NCI-H1048 (cell line): ENCODE measurements at places on chromosomes 13 and 19.

DNA sequence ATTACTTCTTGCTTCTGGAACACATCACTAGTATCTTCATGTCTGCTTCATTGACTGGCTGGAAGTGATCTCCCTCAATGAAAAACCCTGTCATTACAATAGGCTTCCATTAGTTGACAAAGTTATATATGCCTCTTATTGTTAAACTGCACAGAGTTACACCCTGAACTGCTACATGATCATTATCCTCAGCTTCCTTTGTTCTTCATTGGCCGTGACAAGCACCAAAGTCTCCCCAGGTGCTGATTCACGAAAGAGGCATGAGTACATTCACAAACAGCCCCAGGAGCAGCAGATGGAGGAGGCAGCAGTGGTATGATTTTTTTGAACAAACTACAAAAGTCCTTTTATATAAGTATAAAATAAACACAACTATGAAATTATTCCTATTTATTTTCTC lies 51.4 kb downstream of the VWA8 start:
- DNase-seq: no peak

GRCh38 chr19:13847407-13848339 lies 29.3 kb upstream of the NANOS3 start:
- no peak for DNase-seq

- DNase-seq: no peak
These were observed 358.6 kb downstream of the TDRD3 start for GRCh38 chr13:60755380-60756163.

DNA sequence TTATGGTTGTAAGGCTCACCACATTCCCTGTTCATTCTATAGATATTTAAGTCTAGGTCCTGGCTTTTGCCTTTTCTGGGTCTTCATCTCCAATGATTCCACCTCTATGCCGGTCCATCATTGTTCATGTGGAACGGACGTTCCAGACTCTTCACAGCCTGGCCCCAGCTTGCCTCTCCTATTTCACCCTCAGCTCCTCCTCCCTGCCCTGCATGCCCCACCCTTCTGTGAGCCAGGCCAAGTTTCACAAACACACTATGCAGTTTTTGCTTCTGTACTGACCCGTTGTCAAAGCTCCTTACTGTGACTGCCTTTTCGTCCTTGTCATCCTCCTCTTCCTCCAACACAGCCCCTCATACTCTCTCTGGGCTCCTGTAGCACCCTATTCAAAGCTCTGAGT lies 31.3 kb downstream of the TEX26 start:
- DNase-seq: no peak

DNA sequence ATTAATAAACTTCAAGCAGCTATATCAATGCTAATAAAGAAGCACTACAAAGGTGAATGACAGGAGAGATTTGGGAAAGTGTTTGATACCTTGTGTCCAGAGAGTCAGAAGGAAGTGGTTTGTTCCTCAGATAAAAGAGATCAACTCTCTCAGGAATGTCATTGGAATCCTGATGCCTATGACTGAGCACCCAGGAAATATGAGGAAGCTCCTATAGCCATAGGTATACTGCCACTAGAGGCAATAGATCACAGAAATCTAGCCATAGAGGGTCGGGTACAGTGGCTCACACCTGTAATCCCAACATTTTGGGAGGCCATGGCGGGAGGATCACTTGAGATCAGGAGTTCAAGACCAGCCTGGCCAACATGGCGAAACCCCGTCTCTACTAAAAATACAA lies 612.6 kb downstream of the DACH1 start:
- DNase-seq: no peak

DNA sequence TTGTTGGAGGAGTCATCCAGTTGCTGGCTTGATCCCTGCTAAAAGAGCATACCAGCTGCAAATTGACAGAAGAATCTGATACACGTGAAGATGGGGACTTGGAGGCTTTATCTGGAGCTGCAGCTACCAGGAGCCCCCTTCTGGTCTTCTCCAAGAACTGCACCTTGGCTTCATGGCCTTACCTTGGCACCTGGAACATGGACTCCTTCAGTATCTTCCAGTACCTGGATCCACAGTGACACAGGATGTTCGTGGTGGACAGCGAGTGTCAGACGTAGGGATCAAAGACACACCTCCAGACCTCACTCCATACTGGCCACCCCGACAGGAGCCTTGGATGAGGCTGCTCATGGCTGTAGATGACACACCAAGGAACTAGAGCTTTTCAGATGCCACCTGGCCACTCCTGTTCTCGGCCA lies 9.9 kb upstream of the ACSBG2 start:
- DNase-seq: peak; percentile 40

DNA sequence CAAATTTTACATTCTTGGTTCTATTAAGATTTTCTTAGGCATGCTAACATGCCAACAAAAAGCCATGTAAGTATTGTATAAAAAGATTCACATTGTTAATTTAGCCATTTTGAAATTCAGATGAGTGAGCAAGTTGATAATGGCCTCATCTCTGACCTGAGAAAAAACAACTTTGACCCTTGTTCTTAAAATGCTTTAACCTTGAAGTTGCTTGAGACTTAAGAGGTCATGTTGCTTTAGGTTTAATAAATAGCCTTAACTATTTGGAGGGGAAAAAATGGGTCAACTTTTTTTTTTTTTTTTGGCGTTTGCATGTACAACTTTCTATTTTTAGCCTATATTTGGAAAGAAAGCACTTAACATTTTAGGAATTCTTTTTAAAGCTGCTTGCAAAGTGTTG lies 6.0 kb downstream of the MIR17HG start:
- no peak for DNase-seq

- DNase-seq: no peak
These were observed 10.7 kb downstream of the SYMPK start for GRCh38 chr19:45852145-45852750.

DNA sequence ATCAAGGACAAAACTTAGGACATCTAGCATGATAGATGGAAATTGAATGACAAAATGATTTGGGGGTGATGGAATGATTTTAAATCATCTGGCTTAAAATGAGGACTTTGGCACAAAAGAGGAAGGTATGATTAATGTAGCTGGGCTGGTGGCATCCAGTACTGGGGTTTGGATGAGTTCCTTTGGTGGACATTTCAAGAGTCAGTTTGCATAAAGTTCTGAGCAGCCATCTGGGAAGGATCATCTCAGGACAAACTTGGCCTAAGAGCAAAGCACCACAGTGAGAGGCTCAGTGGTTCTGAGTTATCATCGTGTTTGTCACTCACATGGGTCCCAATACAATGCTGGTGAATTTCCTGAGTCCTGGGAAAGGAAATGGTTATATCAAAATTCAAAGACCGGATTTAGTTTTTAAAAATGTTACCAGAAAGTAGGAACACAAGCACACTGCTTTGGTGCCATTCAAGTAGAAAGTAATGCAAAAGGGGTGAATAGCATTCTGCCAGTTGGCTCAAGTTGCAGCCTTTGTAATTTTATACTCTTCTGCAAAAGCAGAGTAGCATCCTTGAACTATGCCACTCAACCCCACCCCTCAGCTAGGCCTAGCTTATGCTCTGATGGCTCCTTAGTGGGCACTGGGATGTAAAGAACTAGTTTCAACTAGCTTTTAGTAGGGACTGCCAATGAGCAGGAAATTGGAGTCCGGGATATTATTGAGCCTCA lies 219.0 kb downstream of the COG6 start:
- no peak for DNase-seq

DNA sequence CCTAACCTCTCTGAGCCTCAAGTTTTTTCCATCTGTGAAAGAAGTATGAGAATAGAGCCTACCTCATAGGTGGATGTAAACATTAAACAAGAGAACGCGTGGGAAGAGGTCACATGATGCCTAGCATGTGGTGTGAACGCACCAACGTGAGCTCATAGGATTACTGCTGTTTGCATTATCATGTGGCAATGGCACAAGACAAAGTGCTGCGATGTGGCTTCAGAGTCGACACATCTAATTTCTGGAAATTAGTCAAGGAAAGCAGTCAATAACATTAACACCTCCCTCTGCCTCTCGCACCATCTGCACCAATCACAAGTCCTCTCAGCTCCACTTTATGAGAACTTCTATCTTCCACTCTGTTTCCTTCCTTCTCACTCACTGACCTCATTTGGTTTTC lies 489.7 kb downstream of the COG6 start:
- no peak for DNase-seq

GRCh38 chr13:105368781-105369180 lies 1166.7 kb downstream of the EFNB2 start:
- DNase-seq: no peak

DNA sequence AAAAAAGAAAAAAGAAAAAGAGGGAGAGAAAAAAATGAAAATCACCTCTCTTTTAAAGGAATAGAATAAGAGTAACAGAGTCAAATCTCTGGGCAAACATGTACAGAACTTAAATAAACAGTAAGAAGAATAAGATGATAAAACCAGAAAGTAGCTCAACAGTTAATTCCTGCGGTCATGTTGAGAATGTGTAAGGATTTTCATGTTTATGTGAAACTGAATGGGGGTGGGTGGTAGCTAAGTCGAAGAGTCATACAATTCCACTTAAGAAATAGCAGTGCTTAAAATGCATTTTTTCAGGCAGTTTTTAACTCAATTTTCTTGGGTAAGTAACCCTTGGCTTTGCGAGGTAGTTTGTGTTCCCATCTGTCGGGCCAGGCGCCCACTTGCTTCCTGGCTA lies 60.9 kb downstream of the PEX11G start:
- no peak for DNase-seq

DNA sequence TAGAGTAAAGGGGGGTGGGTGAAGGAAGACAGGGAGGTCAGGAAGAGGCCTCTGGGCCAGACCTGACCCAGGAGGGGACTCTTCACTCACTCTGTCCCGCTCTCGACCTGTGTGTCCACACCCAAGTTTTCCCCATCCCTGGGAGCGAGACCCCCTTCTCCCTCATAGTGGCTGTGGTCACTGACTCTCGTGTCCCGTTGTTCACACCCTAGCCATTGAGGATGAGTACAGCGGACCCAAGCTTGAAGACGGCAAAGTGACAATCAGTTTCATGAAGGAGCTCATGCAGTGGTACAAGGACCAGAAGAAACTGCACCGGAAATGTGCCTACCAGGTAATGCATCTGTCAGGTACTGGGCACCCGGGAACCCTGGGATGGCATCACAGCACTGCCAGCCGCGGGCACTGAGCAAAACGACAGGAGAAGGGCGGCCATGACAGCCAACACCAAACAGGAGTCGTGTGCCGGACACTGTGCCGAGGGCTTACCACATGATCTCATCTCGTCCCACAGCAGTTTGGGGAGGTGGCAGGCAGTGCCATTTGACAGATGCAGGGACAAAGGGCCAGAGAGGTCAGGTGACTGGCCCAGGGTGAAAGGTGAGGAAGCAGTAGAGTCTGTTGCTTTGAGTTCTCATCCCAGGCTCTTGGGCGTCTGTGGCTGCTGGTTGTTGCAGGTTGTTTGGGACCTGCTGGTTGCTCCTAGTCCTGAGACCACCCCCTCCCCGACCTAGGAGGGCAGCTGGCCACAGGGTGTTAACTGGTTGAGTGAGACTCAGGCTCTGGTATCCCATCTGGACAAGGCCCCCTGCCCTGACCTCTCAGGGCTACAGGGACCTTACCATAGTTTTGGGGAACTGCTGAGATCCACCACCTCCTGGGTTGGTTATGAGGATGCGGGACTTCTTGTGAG lies 29.6 kb downstream of the PPP5C start:
- DNase-seq: no peak

- DNase-seq: no peak
These were observed 2.6 kb upstream of the DHRS12 start for GRCh38 chr13:51806566-51806965.

- no peak for DNase-seq
These were observed 1.2 kb upstream of the PALM3 start for GRCh38 chr19:14063105-14063504.

GRCh38 chr13:42798118-42798517 lies 16.7 kb downstream of the FAM216B start:
- DNase-seq: no peak

- no peak for DNase-seq
These were observed 18.1 kb downstream of the NALCN start for GRCh38 chr13:101398191-101398590.

- peak; percentile 46 for DNase-seq
These were observed at the start of gene ZNF470 for GRCh38 chr19:56567274-56568120. Gene ZNF470, plus strand, starts transcription at chr19:56567468. Its CDS starts 2,844 bp downstream, at chr19:56570312.

- DNase-seq: no peak
These were observed 93.2 kb upstream of the C1QTNF9B start for GRCh38 chr13:23990455-23990854.

- DNase-seq: no peak
These were observed 23.3 kb downstream of the NOTCH3 start for GRCh38 chr19:15177269-15178116.

DNA sequence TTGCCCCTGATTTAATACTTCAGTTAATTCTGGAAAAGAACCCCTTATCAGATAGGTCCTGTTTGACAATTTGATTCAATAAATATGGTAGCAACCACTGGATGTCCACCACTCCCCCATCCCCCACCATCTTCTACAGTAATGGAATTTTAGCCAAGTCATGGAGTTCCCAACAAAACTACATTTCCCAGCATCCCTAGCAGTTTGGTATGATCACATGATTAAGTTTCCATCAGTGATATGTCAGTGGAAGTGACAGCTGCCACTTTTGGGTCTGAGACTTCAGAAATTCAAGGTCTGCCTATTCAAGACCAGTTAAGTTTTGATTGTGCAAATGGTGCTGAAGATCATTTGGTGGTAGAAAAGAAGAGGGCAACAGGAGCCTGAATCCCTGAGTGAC lies 85.5 kb downstream of the CACNA1A start:
- DNase-seq: no peak

- no peak for DNase-seq
These were observed at the start of gene GPI for GRCh38 chr19:34364830-34365462. Gene GPI, plus strand, starts transcription at chr19:34365196. Its CDS starts 71 bp downstream, at chr19:34365267.

DNA sequence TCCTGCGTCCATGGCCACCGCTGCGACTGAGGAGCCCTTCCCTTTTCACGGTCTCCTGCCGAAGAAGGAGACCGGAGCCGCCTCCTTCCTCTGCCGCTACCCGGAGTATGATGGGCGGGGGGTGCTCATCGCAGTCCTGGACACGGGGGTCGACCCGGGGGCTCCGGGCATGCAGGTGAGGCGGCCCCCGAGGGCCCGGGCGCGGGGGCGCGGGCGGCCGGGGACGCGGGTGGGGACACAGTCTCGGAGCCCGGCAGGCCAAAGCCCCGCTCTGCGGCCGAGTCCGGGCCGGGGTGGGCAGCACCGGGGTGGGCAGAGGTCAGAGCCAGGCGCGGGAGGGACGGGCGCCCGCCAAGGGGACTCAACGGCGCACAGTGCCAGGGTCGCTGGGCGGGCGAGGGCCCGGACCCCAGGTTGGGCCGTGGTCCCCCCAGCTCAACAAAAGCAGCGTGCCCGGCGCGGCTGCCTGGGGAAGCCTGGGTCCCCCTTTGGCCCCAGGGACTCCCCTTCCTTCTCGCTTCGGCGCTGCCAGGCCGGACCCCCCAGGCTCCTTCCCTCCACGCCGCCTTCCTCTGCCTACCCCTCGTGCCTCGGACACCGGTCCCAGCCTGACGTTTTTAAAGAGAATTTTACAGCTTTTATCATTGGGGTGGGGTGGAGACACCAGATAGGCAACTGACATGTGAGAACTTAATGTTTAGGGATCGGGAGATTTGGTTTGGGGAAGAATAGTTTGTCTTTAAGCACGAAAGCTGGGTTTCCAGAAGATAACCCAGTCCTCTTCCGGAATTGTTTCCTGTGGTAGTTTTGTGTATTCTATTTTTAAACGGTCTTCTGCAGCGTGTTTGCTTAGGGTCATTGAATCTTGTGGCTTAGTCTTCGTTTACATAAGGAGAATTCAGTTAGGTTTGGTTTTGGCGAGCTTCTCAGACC lies 509 bp downstream of the TPP2 start:
- DNase-seq: no peak

GRCh38 chr19:50705422-50706019 lies 14.1 kb downstream of the SHANK1 start:
- no peak for DNase-seq
